ENCODE measurements at places on chromosomes 5 and 9. TPM values are rescaled to one million over a fixed set of nuclear protein-coding genes. Genes with fewer than 3 reads are reported as not detected.

DNA sequence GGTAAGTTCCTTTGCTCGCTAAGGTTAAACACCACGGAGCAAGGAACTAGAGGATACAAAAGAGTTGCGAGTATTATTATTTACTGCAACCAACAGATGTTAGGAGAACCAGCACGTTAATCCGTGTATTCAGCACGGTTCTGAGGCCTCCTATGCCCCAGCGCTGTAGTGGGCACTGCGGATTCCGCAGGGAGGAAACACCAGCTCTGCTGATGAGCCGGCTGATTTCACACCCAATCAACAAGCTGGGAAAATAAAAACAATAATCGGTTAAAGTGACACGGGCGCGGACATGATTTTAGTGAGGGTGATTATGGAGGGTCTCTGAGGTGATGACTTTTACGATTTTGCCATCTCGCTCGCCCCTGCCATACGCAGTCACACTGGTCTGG lies 702 bp upstream of the PRELID2 start:
- no peak for DNase-seq

Gene SAPCD2
- 86.6 TPM for total RNA-seq

GRCh38 chr5:103804711-103805110 lies 242.1 kb upstream of the NUDT12 start:
- DNase-seq: peak; percentile 9

DNA sequence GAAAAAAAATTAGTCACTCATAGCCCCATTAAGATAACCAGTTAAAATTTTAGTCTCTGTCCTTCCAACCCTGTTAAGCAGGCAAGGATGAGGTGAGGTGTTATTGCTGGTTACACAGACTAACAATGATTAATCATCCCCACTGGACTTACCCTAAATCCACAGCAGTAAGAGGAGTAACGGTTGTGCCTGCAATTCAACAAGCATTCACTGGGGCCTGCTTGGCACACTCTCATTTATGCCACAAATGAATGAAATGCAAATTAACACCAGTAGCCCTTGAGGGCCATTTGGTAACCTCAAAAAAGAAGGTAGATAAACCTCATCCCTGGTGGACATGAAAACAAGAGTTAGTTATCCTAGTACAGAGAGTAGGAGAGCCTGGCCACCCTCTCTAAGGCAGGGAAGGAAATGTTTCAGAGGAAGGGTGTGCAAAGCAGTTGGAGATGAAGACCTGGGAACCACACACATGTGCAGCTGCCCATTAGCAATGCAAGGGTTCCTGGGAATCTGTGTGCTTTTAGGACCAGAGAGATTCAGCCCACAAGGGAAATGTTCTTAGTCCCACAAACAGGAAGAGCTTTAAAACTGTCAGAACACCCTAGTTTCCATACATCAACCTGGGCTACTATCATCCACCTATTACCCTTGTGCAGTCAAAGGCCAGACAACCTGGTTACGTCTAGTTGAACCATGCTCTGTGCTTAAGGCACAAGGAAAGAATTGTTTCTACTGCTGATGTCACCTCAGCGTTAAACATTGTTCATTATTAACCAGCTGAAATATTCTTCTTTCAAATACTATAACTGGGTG lies 7.7 kb downstream of the LHFPL2 start:
- DNase-seq: peak; percentile 52

Gene CWC27
- total RNA-seq: 21.6 TPM

- DNase-seq: no peak
These were observed 725.3 kb upstream of the SEMA6A start for GRCh38 chr5:117299936-117300328.

Gene QRFP
- not detected for total RNA-seq

Gene FOXD4
- not detected for total RNA-seq

Data from Daoy (cell line).